ENCODE measurements at places on chromosomes 2 and 18.

- DNase-seq: no peak
Measured at GRCh38 chr2:218894151-218894879, 13.7 kb downstream of the WNT10A start.

DNA sequence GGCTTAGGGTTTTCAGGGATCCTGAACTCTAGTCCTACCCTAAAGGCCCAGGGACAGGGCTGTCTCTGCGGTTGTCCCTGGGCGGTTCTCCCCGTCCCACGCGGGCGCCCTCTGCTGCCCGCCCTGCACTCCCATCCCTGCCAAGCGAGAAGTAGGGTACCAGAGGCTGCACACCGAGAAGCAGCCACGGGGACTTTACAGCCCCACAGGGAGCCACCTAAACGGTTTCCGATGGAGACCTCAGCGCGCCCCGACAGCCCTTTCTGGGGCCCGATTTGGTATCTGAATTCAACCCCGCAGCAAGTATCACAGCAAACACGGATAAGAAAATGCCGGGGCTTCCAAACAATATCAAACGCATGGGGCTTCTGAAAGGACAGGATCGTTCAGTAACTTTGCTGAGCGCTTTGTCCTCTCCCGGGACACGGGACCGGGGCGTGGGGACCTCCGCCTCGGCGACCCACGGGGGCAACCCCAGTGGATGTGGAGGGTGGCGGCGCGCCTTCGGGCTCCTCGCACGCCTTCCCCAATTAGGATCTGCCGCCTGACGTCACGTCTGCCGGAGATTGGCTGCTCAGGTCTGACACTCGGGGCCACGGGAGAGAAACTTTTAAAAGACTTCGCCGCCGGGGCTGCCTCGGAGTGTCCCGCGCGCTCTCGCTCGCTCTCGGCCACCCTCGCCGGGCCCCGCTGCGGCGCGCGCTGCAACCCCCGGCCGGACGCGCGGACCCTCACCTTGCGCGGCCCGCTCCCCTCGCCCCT is at the start of gene LTBP1:
TSS of gene LTBP1 (plus strand) at position 640 of the 762 bp plus-strand sequence. CDS start 372 bp downstream, outside the sequence.
- peak; percentile 51 for DNase-seq

DNA sequence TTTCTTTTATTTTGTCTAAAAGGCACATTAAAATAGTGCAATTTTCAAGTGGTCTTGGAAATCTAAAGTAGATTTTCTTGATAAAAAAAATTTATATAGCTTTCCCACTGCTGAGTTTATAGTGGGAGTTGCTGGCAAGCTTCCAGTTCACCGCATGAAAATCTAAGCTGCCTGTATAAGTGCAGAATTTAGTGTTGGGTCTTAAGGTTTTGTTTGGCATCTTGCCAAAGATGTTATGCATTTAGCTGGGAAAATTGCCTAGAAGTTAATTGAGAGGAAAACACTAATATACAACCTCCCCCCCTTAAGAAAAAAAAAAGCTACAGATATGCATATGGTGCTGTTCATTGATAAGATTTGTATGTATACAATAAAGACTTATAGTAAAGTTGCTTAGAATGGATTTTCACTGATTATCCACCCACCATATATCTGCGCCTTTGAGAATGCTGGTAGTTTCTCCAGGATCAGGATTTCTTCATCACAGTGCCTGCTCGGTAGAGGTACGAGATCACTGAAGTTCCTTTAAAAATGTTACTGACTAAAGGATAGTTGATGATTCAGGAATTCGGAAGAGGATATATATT is 803.2 kb upstream of the POU3F3 start:
- DNase-seq: no peak

- DNase-seq: no peak
Measured at GRCh38 chr2:152600051-152600657, 117.1 kb downstream of the PRPF40A start.

Measured in inflammatory macrophage treated with lipopolysaccharide for 1 hour (primary cell).